CD4-positive, alpha-beta T cell treated with Interleukin-17A for 1 hour (primary cell): ENCODE measurements at places on chromosomes 2 and 18.

DNA sequence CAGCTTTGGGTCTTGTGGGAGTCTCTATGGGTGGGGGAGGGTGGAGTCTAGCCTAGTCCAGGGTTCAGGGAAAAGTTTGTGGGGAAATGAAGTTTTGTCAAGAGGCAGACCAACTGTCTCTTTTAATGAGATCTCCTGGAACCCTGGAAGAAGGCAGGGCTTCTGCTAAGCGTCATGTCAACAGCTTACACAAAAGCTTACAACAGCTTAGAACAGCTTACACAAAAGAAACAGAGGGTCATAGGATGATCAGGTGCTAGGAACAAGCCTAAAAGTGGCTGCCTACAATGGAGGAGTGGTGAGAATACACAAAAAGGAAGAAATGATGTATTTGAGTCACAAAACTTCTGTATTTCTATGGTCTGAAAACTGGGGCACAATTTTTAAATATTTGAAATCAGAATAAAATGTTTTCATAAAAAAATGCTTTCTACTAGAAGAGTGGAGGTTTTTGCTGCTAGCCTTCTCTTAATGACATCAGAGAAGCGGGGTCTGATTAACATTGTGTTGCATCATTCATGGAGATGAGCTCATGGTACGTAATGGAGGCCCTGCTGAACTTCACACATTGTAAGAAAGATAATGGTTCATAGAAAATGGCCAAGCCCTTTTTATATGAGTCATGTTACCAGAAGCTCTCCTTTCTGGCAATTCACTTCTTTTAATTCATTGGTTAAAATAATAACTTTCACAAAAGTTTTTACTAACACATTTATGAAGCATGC is 351.0 kb downstream of the PIK3C3 start:
- DNase-seq: no peak

DNA sequence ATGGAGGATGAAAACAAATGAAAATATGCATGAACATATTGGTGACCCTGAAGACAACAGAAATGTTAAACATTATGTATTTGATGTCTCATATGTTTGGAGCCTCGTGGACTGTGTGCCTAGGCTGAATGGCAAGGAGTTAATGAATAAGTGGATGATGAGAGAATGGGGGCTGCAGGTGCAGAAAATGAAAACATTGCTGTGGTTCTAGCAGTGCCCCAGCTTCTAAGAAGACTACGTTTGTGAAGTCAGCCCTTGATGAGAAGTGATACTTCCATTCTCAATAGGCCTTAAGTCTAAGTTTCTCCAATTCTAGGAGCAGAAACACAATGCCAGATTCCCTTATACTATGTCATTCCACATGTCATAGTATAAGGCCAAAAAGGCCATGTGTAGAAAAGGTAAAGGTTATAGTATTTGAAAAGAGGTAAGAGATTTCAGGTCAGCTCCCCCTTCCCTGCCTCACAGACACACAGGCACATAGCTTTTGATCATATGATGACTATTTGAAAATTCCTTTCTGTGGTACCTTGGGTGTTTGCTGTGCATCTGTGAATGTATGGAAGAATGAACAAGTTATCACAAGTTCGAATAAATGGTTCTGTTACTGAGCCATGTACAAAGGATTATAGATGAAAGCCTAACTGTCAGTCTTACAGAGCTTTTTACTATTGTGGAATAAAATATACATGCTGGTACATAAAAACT is 280.8 kb downstream of the SETBP1 start:
- DNase-seq: no peak

- no peak for DNase-seq
These were observed 4.2 kb upstream of the AP1S3 start for GRCh38 chr2:223841436-223842190.

GRCh38 chr2:239344857-239345216 is 56.0 kb downstream of the HDAC4 start:
- DNase-seq: no peak

- DNase-seq: no peak
These were observed 13.5 kb downstream of the KHK start for GRCh38 chr2:27100036-27100435.

GRCh38 chr18:50594942-50595341 is 35.1 kb downstream of the MAPK4 start:
- no peak for DNase-seq

- DNase-seq: no peak
These were observed 54.6 kb upstream of the PHLPP1 start for GRCh38 chr18:62660691-62661090.
